GM13977 (cell line): ENCODE measurements at places on chromosomes 2 and 18.

DNA sequence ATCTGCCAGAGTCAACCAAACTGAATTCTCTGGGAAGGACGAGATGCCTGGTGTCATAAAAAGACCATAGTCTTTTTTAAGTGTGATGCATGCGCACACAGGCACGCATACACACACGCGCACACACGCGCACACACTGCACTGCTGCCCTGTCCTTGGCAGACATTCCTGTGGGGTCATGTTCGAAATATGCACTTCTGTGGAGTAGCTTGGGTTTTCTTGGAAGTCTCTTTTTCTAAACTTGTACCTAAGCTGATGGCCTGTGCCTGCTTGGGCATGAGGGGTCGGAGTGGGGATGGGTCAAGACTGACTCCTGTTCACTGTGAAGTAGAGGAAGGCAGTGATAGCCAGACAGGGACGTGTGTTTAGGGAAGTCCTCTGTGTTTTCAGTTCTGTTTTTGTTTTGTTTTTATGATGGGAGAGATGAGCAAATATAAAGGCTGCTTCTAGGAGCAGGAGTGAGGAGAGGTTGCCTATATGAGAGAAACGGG lies 4.0 kb upstream of the RMC1 start:
- DNase-seq, result no peak

DNA sequence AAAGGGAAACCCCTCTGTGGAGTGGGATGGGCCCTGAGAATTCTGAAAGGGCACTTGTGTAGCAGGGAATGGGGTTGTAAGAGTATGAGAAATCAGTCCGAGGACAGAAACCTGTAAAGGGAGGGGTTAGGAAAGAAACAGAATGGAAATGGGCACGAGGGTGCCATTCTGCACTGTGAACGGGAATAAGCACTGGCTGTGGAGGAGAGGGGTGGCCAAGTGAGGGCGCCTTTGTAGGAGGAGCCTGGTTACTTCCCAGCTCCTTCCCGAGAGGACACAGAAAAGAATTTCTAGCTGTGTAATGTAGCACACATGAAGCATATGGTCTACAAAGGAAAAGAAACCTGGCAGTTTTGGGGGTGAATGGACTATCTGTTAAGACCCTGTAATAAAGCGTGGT lies 53.4 kb downstream of the POLR1A start:
- no peak for DNase-seq

GRCh38 chr2:85935170-85935745 lies 46.5 kb upstream of the ST3GAL5 start:
- DNase-seq, result no peak

DNA sequence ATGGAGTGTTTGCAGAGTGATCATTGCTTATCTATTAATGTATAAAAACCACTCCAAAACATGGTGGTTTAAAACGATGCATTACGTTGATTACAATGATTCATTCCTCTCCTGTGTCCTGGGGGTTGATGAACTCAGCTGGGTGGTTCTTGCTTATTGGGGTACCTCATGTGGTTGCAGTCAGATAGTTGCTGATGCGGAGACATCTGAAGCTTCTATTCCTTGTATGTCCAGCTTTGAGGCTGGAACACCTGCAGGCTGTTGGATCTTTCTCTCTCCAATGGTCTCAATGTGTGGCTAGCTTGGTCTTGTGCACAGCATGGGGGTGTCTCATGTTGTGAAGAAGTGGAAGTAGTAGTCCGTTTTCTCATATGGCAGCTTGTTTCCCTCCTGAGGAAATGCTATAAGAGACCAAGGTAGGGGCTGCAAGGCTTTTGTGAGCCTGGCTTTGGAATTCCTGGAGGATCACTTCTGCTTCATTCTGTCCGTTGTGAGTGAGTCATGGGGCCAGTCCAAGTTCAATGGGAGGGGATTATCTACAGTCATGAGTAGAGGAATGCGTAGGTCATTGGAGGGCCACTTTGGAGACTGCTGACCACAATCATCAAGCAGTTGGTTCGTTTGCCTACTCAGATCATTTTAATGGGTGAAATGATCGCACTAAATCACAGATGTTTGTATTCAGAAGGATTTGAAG lies 601.0 kb downstream of the SLC4A3 start:
- no peak for DNase-seq

GRCh38 chr18:8997634-8998033 lies 104.9 kb upstream of the NDUFV2 start:
- DNase-seq, result no peak
